ENCODE measurements at places on chromosomes 4 and X. TPM values are rescaled to one million over a fixed set of nuclear protein-coding genes. Genes with fewer than 3 reads are reported as not detected.

Gene AVPR2
- total RNA-seq = not detected

Gene REPS2
- 14.5 TPM for total RNA-seq

Gene IL2RG
- total RNA-seq = 0.57 TPM

Gene CASP6
- 22.3 TPM for total RNA-seq
